ENCODE measurements at places on chromosomes 16 and 17.

DNA sequence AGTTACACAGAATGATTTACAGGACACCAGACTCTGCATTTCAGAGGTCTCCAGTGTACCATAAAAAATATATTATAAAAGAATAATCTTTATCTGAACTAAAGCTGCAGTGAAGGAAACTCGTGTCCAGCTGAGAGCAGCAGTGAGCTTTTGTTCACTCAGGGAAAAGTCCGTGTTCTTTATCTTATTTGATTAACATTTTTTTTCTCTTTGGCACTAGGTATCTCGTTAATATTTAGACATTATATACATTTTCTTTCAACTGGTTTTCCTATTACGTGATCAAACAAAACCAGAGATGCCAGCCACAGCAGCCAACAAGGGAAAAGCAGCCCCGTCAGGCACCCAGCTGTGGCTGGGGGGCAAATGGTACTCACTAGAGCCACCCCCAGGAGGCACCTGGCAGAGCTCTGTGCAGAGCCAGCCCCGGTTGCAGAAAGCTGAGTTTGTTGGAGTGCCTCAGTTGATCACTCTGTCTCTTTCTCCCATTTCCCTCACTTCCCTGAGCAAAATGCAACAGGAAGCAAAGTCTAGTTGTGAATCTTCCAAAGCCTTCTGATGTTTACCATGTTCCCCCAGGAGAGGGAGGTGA, 1.1 kb upstream of the HS3ST4 start:
- no peak for DNase-seq

- no peak for DNase-seq
These were observed 154.2 kb downstream of the PITPNC1 start for GRCh38 chr17:67531291-67531690.

DNA sequence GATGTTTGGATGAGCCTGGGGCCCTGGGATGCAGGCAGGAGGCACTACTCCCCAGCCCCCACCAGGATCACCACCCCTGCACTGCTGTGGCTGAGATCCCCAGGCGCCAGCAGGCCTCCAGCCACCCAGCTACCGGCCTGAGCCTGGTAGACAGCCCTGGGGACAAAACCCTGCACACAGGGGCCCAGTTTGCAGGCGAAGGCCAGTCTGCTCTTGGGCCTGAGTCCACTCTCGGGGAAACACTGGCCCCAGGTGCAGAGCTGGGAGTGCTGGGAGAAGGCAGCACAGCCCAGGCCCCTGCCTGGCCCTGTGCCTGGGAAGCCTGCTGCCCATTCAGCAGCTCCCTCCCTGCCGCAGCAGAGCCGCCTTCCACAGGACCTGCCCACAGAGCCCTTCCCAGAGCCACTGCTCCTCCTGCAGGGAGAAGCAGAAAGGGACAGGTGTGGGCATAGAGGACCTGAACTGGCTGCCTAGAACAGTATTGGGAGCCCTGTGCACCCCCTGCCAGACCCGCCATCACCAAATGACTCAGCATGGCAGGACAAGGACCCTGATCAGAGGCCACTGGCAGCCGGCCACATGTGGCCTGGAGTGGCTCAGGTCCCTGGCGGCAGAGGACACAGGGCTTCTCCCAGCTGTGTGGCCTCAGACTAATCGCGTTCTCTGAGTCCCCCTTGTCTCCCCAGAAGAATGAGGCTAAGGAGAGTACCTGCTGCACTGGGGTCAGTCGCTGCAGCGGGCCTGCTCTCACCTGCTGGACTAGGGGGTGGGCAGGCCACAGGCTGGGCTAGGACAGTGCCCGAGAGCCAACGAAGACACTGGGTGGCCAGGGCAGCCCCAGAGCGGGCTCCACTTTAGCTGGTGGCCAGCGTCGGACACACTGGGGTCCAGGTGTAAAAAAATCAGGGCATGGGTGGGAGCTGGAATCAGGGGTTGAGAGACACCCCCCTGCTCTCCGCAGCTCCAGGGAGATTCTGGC, 10.7 kb downstream of the MSRB1 start:
- no peak for DNase-seq

DNA sequence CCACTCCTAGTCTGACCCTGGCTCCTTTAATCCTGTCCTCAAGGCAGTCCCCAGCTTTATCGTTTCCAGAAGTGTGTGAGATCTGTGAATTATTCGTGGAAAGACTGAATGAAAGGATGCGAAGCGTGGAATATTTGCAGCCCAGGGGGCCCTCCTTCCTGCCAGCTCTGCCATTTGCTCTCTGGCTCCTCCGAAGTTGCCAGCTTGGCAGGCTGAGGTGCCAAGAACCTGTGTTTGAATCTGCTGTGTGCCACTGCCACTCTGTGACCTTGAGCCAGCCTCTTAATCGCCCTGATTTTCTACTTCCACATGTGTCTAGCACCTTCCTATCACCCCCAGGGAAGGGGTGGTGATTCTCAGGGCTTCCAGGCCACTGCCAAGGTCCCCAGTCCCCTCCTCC, 10.8 kb downstream of the TBKBP1 start:
- no peak for DNase-seq

DNA sequence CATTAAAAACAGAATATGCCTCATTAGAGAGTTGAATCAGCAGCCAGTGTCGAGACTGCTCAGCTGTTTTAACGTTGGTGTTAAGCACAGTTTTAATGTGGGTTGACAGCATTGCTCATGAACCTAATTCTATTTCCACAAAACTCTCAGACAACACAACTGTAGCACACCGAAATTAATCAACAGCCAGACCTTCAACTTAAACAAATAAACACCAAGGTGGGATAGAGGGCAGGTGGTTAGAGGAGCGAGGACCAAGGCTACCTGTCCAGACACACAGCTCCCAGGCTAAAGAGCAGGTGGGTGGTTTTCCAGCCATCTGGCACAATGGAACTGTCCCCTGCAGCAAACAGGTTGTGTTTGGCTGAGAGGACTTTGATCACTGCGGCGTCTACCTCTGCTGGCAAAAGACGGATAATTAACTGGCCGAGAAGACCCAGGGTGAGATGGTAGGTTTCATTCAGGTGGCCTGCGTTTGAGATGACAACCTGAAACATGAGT, 69.6 kb upstream of the ATP2A3 start:
- no peak for DNase-seq

- DNase-seq, result no peak
These were observed 147.2 kb downstream of the UTP18 start for GRCh38 chr17:51407576-51407975.

DNA sequence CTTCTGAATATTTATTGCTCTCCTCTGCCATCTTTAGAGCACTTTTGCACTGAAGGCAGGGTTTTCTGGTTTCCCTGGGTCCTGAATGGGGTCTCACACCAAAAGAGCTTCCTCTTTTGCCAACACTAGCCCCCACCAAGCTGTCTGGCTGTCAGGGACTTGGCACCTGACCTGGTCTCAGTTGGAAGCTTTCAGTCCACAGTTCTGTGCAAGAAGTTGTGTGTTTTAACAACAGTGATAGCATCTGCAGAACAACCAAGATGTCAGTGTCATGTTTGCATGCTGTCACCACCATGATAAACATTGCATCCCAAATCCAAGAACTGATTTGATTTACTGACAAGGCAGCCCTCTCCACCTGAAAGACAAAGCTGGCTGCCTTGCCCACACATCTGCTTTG, 448.5 kb upstream of the CCL2 start:
- no peak for DNase-seq

DNA sequence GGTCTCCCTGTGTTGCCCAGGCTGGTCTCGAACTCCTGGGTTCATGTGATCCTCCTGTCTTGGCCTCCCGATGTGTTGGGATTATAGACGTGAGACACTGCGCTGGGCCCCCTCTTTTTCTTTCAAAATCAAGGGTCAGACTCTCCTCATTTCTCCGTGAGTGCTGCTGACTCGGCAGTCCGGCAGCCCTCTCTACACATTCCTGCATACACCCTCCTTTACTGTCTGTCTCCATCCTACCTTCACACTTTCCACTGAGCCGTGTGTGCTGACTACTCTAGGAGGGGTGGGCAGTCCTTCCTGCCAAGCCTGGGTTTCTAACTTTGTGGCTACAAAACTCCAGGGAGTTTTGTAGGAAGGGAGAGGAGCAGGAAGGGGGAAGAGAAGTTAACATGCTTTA, 195.2 kb downstream of the PARN start:
- no peak for DNase-seq

DNA sequence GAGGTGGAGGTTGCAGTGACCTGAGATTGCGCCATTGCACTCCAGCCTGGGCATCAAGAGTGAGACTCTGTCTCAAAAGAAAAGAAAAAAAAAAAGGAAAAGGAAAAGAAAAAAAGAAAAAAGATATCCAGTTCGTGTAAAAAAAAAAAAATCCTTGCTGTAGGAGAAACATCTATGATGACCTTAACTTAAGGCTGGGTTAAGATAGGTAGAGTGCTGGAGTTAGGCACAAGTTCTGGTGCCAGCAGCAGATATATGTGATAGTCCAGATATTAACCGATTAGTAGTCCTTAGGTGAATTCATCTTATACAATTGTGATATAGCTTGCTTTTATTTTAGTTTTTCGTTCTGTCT, 17.2 kb downstream of the PSMD11 start:
- DNase-seq, result no peak

DNA sequence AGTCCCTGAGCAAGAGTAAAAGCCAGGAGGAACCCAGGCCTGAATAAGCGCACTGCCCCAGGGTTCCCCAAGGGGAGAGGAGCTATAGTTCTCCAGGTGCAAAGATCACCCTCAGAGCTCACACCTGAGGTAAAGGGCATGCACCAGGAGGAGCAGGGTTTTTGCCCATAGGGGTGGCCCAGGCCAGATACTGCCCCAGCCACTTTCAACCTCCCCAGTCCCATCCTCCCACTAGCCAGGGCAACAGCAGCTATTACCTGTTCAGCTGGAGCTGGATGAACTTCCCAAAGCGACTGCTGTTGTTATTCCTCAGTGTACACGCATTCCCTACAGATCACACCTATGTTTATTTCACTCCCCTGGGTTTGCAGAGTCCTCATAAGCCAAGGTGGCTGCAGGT, 19.8 kb downstream of the MYO19 start:
- DNase-seq, result no peak

DNA sequence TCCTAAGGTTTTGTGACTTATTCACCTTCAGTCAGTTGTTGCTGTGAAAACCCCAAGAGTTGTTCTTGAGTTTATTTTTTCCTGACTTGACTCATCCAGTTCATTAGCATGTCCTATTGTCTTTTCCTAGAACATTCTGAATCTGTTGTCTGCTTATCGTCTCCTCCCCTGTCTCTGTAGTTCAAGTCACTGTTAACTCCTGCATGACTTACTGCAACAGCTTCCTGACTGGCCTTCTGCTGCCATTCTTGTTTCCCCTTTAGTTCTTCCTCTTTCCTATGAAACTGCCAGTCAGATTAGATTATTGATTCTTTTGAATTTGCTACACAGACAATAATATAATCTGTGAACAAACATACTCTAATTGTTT, 161.5 kb downstream of the FTO start:
- no peak for DNase-seq

All from amygdala (tissue), 56 donors.